ENCODE measurements at places on chromosomes 12 and 14.

DNA sequence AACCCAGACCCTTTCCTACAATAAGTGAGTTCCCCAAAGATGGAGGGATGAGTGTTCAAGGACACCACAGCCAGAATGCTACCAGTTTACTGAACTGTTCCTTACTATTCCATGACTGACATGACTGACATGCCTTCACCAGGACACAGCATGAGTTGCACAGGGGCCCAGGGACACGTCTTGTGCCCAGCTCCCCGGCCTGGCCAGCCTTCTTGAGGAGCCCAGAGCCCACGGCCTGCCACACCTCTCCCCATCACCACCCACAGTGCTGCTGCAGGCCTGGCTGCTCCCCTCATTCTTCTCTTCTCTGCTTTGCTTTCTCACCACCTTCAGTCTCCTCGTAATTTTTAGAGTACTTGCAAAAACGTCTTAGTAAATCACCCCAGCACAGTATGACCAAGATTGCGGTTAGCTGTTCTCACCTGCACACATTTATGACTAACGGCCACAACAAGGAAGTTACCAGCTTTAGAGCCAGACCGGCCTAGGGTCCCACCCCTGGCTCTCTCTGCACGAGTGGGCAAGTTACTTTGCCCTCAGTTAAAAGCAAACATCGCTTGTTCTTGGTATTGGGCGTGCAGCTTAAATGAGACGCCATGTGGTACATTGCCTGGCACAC lies 18.5 kb downstream of the PPP2R5E start:
- DNase-seq, result no peak

GRCh38 chr14:95659990-95660385 lies 26.2 kb upstream of the TCL1B start:
- DNase-seq, result no peak

DNA sequence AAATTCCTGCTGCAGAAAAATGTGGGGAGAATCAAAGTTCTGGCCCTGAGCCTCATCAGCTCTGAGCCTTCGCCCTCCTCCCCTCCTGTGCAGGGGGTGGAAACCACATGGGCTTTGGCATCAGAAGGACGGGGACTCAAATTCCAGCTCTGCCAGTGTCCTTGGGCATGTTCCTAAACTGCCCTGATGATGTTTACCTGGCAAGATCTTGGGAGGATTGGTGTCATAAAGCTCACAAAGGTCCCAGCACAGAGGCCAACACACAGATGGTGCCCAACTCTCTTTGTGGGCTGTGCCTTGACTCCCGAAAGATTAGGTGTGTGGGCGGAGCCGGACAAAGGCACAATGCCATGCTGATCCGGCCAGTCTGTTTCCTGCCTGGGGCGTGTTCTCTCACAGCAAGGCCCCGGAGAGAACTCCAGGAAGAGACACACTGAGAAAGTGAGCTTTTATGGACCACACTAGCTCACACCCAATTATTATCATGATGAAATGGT lies 20.5 kb upstream of the CLMN start:
- DNase-seq, result no peak

DNA sequence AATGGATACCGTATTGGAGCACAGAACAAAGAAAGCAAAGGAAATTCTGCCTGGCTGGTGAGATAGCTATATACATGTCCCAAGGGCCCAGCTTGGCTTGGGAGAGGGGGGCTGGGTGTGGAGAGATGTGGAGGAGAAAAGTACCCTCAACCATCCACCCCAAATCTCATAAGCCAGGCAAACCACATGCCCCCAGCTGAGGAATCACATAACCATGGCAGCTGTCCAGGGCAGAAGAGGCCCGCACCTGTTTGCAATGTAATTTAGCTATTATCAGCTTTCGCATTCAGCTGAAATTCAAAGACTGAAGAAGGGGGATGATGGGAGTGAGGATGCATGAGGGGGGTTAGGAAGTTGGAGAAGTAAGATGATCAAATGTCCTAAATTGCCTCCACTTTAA lies 196.1 kb downstream of the TBX5 start:
- no peak for DNase-seq

- DNase-seq, result peak; percentile 14
Measured at GRCh38 chr12:106227641-106228319, 20.0 kb downstream of the CKAP4 start.

All from activated naive CD8-positive, alpha-beta T cell treated with anti-CD3 and anti-CD28 coated beads, Interleukin-2, amount 50 U/mL, for 16 hours (primary cell).